ENCODE measurements at places on chromosomes 3 and 15.

- no peak for DNase-seq
These were observed 227.7 kb upstream of the SOX2 start for GRCh38 chr3:181484026-181484425.

- DNase-seq: no peak
These were observed 3.2 kb downstream of the EHHADH start for GRCh38 chr3:185250653-185251052.

- DNase-seq: peak; percentile 34
These were observed 269.0 kb downstream of the OXSM start for GRCh38 chr3:26058901-26059321.

DNA sequence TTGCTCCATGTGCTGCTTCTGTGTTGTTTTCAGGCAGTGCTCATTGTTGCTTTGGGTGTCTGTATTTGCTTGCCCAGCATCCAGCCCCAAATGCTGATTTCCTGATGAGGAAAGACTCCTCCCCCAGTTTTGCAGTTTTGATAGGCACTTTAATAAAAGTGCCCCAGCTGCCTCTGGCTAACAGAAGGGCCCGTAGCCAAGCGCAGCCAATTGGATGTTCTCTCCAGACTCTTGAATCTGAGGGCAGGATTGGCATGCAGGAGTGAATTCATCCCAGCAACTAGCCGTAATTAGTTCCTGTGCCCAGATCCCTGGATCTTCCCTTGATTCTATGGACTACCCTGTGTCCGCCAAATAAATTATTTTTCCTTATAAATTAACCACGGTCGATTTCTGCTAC is 14.8 kb upstream of the SEMA5B start:
- DNase-seq: no peak

DNA sequence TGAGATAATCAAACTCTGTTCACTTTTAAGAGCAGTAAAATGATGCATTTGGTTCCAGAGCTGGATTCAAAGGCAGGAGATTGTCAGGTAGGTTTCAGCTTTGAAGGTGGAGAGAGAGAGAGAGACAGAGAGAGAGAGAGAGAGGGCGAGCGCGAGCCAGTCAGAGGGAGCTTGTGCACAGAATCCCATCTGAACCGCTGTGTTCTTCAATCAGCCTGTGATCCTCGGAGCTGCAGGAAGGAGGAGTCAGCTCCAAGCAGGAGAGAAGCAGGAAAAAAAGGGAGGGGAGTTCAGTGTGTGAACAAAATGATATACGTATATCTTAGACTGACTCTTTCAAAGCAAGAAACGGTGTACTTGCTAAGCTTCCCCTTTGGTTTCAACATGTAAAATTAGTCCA is at the start of gene GPR149:
Gene GPR149 (minus strand): TSS at position 177 of the 400 bp plus-strand sequence. CDS start 575 bp downstream, outside the sequence.
- peak; percentile 64 for DNase-seq

DNA sequence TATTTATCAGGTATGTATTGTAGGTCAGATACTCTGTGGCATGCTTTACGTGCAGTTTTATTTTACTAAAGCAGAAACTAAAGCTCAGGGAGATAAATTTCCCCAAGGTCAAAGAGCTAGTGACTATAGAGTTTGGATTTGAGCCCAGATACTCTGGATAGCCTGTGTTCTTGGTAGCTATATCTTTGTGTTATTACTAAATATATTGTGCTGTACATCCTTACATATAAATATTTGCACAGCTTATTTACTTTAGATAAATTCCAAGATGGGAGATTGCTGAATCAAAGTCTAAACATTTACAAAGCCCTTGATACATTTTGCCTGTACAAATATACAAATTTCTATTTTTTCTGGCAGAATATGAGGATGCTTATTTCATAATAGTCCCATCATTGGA is 660.9 kb upstream of the NAALADL2 start:
- DNase-seq: peak; percentile 57

GRCh38 chr3:188658606-188659005 is 504.6 kb downstream of the LPP start:
- DNase-seq: no peak

DNA sequence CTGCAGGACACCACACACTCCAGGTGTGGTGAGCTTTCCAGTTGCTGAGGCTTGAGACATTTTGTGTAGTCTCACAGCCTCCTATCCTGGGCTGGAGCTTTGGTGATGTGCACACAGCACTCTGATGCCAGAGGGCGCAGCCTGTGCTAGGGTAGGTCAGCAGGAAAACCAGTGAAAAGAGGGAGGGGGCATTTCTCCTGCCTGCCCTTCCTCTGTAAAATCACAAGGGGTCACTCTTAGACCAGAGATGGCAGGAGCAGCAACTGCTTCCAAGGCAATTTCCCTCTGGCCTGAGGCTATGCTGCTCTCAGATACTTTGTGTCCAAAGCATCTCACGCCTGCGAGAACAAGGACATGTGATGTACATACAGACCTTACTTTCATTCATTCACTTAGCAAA is 16.5 kb upstream of the MUSTN1 start:
- DNase-seq: peak; percentile 49

- DNase-seq: peak; percentile 3
These were observed 142.3 kb upstream of the CHL1 start for GRCh38 chr3:54240-54639.

GRCh38 chr3:72748659-72749058 is 99.6 kb downstream of the SHQ1 start:
- DNase-seq: no peak

DNA sequence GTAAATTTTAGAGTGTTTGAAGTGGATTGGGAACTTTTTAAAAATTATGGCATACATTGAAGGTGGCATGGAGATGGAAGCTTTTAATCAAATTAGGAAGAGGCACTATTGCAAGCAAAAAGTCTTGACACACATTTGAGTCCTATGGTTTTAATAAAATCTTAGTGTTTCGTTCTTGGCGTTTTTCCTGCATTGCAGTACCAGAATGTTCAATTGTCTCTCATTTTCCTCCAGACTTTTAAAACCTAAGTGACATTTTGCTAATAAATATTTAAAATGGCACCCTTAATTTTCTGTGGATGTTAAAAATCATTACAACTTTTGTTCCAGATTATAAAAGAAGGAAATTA is 2.2 kb downstream of the TGFBR2 start:
- DNase-seq: no peak

GRCh38 chr3:25405335-25405734 is 22.7 kb upstream of the RARB start:
- DNase-seq: no peak

GRCh38 chr3:60856257-60857046 is 394.8 kb downstream of the FHIT start:
- no peak for DNase-seq

DNA sequence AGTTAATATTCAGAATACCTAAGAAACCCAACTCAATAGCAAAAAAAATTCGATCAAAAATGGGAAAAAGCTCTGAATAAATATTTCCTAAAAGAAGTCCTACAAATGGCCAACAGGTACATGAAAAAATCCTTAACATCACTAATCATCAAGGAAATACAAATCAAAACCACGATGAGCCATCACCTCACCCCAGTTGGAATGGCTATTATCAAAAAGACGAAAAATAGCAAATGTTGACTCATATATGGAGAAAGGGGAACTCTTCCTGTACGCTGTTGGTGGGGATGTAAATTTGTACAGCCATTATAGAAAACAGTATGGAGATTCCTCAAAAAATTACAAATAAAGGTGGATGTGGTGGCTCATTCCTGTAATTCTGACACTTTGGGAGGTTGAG is 29.6 kb upstream of the SGO1 start:
- no peak for DNase-seq

DNA sequence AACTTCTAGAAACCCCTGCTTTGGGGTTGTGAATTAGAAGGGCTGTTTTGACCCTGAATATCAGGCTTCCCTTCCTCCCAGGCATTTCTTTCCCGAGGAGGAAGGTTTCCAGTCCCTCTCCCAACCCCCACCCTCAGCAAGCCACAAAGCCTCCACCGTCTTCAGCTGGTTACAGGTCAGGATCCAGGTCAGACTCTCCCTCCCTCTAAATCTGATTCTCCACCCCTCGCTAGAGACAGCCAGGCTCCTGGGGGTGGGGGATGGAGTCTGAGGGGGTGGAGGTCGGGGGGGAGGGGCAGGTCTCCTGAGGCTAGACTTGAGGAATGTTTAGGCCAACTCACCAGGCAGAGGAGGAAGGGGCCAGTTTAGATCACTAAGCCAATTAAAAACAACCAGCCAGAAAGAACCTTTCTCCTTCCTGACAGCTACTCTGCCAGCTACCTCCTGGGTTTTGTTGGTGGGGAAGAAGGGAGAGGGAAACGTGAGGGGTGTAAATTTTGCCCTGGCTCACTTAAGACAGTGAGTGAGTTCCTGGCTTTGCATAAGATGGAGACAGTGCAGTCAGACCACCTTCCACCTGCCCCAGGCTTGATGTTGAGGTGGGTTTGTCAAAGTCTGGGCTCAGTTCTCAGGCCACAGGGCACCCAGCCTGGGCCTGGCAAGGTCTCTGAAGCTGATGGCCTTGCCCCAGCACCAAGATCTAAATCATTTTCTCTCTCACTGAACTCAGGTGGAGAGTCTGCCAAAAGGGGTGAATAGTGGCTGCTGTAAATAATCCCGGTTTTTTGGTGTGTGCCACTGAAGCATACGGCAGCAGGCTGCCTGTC is 19.5 kb downstream of the BMF start:
- no peak for DNase-seq

- no peak for DNase-seq
These were observed 111.0 kb upstream of the RAP2B start for GRCh38 chr3:153050978-153051377.

- no peak for DNase-seq
These were observed 59.1 kb downstream of the GOLIM4 start for GRCh38 chr3:168036619-168037018.

- DNase-seq: no peak
These were observed 229.0 kb downstream of the TLE3 start for GRCh38 chr15:69868756-69869155.

DNA sequence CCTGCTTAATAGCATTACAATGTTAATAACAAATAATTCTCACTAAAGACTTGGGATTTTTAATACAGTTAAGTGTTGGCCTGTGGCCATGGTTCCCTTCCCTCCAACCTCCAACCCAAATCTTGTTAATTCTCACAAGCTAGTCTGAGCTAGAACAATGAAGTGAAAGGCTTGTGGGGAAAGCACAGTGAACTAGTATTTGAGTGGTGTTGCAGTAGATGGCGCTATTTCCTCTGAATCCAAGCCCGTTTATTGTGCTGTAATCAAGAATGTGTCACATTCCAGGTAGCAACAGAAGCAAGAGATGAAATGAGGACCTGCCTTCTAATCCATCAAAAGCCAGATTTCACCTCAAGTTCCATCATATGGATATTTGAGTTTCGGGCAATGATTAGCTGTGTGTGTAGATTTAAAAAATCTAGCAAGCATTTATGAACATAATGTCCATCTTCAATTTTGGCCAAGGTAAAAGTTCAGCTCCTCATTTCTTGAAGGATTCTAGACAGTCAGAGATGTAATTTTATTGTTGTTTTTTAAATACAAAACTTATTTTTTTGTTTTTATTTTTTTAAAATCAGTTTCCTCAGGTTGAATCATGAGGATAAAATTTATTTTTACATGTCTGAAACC is 160.7 kb downstream of the SQOR start:
- DNase-seq: peak; percentile 87

- DNase-seq: no peak
These were observed 358.0 kb downstream of the PTPRG start for GRCh38 chr3:61919371-61919770.

DNA sequence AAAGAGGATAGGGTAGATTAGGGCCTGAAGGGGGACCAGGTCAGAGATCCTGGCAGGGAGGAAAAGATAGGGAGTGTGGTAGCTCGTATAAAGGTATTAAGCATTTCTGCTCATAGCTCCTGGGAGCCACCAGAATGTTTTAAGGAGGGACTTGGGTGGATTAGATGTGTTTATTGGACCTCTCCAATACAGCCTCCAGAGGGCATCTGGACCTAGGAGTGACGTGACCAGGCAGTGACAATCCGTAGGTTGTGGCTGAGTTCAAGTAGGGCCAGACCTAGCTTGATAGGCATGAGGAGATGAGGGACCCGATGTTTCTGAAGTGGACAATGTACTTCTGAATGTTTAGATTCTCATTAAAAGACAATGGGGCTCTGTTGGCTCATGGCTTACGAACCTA is 435.2 kb downstream of the MCTP2 start:
- no peak for DNase-seq

DNA sequence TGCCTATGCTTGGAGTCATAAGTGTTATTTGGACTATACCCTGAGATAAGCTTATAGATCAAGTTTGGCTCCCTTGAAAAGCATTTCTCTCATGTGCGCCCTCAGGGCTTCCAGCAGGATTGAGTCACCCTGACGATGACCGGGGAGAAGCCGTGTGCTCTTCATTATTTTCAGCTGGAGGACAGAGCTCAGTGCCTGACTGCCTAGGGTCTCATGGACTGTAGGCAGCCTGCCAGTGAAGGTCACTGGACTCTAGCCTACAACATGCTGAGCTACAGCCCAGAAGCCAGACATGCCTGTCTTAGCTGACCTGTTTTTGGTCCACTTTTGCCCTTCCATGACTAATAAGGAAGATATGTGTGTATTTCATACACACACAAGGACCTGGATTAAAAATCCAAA is 31.6 kb upstream of the NUDT16 start:
- no peak for DNase-seq

GRCh38 chr15:84953136-84953535 is 28.5 kb upstream of the PDE8A start:
- DNase-seq: no peak

- DNase-seq: no peak
These were observed 58.4 kb upstream of the POLG start for GRCh38 chr15:89393056-89393455.

DNA sequence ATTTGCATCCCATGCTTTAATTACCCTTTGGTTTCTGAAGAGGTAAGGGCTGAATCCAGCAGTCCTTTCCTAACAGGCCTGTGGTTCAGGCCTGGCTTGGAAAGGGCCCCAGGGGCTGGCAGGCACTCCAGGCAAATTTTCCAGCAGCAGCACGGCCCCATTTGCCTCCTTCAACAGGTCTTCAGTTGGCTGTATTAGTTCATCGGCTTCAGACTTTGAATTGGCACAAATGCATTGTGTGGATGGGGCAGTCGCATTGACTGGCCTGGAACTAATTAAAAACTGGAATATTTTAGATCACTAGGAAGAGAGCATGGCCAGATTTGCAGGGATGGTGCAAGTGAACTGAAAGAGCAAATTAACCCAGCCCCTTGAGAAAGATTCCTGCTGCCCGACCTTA is 207.8 kb upstream of the MCTP2 start:
- no peak for DNase-seq

DNA sequence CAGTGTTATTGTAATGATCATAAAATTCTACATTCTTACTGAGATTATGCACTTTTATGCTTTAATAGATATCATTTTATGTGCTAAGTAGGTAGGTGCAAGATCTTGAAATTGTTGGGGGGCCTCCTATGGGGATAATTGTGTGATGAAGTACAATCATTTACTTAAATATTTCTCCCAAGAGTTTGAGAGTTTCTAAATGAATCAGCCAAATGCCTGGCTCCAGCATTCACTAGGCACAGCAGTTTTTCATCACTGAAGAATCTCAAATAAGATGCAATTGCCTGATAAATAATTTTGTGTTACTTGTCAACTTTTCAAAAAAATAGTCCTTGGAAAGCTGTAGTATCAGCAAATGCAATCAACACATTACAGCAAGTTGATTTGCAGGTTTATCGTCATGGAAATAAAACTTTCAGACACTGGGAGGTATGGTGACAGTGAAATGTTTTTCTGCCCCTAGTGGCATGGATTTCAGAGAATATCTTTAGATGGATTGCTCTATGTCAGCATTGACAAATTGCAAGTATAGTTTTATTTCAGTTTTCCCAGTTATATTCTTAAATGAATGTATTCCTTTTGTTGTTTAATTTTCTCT is 167.1 kb downstream of the NEK11 start:
- DNase-seq: peak; percentile 31
